ENCODE measurements at places on chromosomes 11 and 22. TPM values are rescaled to one million over a fixed set of nuclear protein-coding genes. Genes with fewer than 3 reads are reported as not detected.

GRCh38 chr11:19633276-19633675 is 79.4 kb upstream of the NAV2 start:
- no peak overlapping the region for H3K27ac ChIP-seq
- H3K27me3 ChIP-seq: no peaks in the 10 kb centered on the region
- no peaks in the 10 kb centered on the region for H3K4me1 ChIP-seq
- H3K4me3 ChIP-seq: no peak overlapping the region
- H3K36me3 ChIP-seq: no peaks in the 10 kb centered on the region

DNA sequence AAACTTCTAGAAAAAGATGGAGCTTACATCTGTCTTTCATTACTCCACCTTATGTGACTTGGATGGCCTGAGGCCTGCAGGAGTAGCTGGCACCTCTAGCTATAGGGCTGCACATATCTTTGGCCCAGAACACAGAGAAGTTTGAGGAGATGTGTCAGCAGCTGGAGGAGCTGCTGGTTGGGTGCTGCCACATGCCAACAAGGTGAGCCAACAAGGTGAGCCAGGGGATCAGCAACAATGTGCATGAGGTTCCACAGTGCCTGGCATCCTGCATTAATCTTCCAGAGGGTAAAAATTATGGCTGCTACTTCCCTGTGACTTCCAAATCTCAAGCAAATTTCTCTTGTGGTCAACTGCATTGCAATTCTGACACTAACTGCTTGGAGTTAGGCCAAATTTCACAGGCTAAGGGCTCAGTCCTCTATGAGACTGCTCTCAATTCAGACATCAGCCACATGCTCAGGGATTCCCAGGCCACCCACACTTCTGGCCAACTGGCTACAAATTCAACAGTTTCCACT is 16.0 kb downstream of the RBM7 start:
- H3K27ac ChIP-seq: no peak overlapping the region
- DNase-seq: no peak
- H3K4me1 ChIP-seq: no peaks in the 10 kb centered on the region
- H3K4me3 ChIP-seq: no peak overlapping the region

Gene BUD13
- total RNA-seq: 12.9 TPM

DNA sequence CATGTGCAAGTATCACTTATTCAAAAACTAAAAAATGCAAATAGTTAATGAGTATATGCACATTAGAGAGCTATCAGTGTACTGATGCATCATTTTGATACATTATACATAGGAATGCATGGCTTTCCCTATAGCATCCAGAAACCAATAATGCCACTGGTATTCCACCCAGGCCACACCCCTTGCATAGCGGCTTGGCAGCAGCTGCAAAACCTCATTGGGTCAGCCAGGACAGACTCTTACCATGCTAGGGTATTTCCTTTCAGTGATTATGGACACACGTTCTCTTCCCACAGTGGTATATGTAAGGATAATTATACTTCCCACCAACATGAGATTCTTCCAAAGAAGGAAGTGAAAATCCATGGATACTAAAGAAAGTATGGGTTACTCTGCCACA is 145.9 kb upstream of the PITPNB start:
- H3K27me3 ChIP-seq: peaks cover 3% of the 10 kb centered on the region
- no peak overlapping the region for H3K27ac ChIP-seq
- H3K4me1 ChIP-seq: no peaks in the 10 kb centered on the region

- no peaks in the 10 kb centered on the region for H3K36me3 ChIP-seq
- no peak overlapping the region for H3K27ac ChIP-seq
- H3K4me3 ChIP-seq: no peak overlapping the region
- H3K4me1 ChIP-seq: no peaks in the 10 kb centered on the region
- no peaks in the 10 kb centered on the region for H3K27me3 ChIP-seq
- DNase-seq: no peak
Observed at GRCh38 chr11:128925250-128925600, 17.4 kb downstream of the TP53AIP1 start.

GRCh38 chr11:22456993-22457762 is 119.0 kb downstream of the SLC17A6 start:
- H3K27me3 ChIP-seq: no peaks in the 10 kb centered on the region
- DNase-seq: no peak
- no peaks in the 10 kb centered on the region for H3K36me3 ChIP-seq
- no peak overlapping the region for H3K4me3 ChIP-seq
- H3K4me1 ChIP-seq: no peaks in the 10 kb centered on the region

DNA sequence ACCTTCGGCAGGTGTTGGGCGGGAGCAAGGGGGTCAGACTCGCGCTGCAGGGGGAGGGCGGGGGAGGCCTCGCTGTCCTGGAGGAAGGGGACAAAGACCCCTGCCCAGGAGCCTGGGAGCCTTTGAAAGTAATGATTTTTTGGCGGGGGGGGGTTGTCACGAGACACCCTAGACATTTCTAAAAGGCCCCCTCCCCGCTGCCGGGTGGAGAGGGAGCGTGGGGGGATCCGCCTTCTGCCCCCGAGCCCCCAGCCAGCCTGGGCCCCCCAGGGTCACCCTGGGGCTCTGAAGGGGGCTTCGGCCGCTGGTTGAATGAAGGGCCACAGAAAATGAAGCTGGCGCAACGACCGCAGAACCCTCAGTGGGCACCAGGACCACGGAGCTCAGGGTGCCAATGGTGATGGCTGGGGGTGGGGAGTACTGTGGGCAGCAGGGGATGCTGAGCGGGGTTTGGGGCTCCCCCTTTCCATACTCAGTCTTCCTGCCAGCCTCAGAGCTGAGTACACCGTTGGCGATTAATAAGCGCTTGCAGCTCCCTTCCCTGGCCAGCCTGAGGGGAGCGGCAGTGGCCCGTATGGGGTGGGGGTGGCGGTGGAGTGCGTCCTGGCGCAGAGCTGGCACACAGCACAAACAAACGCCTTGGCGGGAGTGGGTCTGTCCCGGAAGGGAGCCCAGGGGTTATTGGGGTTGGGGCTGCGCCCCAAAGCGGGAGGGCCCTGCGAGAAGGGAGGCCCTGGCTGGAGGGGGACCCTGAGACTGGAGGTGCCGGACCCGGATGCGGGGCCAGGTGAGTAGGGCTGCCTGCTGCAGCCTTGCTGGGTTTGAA is 1.2 kb upstream of the DUSP8 start:
- DNase-seq: no peak
- H3K27ac ChIP-seq: peak overlapping the region; percentile 93
- no peaks in the 10 kb centered on the region for H3K36me3 ChIP-seq
- H3K4me1 ChIP-seq: peaks cover 40% of the 10 kb centered on the region
